ELR (cell line): ENCODE measurements at places on chromosomes 6 and 20.

- DNase-seq, result no peak
Observed at GRCh38 chr20:6277661-6278240, 154.9 kb upstream of the FERMT1 start.

DNA sequence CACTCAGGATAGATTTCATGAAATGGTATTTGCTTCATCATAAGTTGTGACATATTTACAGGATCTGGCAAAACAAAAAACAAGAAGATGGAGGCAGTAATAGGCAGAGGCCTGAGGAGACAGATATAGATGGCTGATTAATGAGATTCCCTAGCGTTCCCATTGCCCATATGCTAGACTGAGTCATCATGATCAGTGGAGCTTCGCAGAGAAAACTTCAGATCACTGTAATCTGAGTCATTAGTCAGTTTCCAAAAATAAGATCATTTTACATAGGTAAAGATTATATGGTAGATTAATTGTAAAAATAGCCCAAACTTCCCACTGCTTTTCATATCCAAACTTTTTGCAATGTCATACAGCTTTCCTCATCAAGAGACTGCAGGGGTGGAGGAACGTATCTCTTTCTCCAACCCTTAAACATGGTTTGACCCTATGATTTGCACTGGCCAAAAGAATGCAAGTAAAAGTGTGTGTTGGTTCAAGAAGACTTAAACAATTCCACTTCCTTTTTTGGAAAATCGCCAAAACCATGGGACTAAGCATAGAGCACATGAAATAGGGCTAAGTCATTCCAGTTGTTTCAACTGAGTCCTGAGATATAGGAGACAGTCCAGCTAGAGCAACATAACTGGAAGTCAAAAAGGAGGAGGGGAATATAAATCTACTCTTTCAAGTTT is 626.0 kb downstream of the RNF144B start:
- DNase-seq, result peak; percentile 7

DNA sequence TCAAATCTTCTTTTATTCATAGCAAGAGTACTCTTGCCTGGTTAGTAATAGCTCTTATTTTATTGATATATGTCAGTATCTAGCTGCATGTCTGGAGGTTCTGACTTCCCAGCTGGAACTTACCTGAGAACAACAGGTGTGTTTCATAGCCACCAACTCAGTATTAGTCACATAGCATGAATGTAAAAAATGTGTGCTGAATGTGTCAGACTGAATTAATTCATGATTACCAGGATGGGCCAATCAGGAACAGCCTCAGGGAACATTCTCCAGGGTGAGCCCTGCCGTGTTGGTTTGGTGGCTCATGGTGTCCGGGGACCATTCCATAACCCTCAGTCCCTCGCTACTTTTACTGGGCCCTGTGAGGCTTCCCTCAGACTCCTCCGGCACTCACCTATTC is 99.7 kb downstream of the TULP4 start:
- DNase-seq, result peak; percentile 33

- peak; percentile 47 for DNase-seq
Observed at GRCh38 chr6:20919677-20920385, 385.6 kb downstream of the CDKAL1 start.

- no peak for DNase-seq
Observed at GRCh38 chr6:53825532-53826321, 30.9 kb downstream of the LRRC1 start.

DNA sequence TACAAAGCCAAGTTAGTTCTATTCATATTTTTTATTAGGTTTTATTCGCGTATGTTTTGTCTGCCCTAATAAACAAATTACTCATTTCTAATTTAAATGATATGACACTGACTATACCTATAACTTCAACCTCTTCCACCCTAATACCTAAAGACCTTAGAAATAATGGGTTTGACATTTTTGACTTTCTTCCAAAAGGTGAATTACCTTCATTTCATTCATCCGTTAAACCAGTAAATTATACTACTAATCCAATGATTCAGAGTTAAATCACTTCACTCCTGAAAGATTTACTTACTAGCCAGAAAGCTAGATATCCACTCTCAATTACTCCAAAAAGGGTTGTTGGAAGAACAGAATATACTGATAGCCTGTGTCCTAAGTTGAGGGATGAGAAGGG is 5.2 kb downstream of the MRPS10 start:
- DNase-seq, result no peak

DNA sequence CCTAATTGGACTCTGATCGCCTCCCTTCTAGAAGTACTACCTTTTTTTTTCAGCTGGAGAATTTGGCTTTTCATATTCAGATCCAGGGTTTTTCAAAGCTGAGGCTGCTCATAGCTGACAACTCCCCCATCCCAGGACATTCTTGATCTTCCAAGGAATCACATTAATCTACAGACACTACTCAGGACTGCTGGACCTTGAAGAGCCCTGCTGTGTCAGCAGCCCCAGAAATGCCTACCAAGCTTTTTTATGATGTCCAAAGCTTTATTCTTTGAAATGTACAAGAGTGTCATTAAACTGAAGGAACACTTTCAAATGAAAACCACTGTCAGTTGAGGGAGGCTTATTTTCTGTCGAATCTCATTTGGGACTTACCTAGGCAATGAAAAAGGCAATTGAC is 704.1 kb downstream of the PTPRT start:
- no peak for DNase-seq

DNA sequence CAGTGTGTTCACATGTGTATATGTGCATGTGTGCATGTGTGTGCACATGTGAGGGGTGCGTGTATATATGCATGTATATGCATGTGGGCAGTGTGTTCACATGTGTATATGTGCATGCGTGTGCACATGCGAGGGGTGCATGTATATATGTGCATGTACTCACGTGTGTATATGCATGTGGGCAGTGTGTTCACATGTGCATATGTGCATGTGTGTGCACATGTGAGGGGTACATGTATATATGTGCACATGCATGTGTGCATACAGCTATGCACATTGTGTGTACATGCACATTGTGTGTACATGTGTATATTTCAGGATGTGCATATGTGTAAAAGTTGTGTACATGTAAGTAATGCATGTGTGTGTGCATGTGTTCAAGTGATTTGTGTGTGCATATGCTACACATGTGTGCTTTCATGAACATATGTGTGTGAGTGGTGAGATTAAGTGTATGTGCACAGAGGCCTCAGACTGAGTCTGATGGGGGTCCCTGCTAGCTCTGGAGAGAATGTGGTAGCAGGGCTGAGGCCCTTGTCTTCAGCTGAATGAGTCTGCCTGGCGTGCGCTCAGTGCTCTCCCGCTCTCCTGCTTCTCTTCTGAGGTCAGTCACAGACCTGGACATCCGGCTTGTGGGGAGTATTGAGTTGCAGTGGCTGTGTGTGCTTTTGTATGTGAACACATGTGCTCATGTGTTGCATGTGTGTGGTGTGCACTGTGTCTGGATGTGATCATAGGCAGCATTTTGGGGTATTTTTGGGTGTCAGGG is 19.9 kb upstream of the MYT1 start:
- DNase-seq, result no peak

GRCh38 chr20:1373036-1373435 is 19.8 kb downstream of the FKBP1A start:
- no peak for DNase-seq

GRCh38 chr6:133208183-133208755 is 32.9 kb upstream of the EYA4 start:
- peak; percentile 10 for DNase-seq

- DNase-seq, result peak; percentile 72
Observed at GRCh38 chr20:57092112-57092899, 174.1 kb downstream of the BMP7 start.

- DNase-seq, result peak; percentile 37
Observed at GRCh38 chr6:79076160-79076559, 1.9 kb downstream of the PHIP start.
